ENCODE measurements at places on chromosomes 6 and 20.

GRCh38 chr6:41090841-41091761 lies 18.3 kb downstream of the NFYA start:
- DNase-seq = no peak

DNA sequence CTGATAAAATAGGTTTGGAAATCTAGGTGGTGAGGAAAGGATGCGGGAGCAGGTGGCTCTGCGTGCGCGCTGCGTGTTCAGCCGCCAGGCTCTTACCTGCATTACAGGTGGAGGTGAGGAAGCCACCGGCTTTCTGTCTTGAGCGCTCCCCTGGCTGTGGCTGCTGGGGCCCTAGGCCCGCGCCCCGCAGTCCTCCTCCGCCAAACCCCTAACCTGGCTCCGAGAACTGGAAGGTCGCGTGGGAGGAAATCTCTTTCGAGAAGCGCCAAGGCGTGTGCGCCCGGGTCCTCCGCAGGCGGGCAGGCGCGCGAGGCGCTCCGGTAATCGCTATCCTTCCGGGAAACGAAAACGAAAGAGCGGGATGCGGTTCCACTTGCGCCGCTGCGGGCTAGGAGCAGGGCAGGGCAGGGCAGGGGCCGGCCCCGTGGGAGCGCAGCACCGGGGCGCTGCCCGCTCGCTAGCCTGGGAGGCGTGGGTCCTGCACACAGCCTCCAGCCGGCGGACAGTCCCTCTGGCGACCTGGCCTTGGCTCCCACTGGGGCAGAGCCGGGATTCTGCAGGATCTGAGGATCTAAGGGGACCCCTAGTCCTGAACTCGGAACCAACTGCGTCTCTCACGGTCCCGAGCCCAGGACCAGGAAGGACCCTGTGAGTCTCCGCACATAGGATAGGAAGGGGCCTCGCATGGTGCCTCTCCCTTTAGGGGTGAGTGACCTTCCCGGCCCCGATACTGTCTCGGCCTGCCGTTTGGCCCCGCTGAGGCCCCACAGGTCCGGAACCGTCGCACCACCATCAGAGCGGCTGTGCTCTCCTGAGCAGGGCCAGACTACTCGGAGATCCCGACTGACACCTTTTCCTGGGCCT lies at the start of gene ETV7:
Gene ETV7 (minus strand): TSS at position 230 of the 864 bp plus-strand sequence. CDS start 128 bp downstream, at position 102.
- no peak for DNase-seq

GRCh38 chr20:58044286-58044685 lies 184.2 kb downstream of the ANKRD60 start:
- DNase-seq = no peak

DNA sequence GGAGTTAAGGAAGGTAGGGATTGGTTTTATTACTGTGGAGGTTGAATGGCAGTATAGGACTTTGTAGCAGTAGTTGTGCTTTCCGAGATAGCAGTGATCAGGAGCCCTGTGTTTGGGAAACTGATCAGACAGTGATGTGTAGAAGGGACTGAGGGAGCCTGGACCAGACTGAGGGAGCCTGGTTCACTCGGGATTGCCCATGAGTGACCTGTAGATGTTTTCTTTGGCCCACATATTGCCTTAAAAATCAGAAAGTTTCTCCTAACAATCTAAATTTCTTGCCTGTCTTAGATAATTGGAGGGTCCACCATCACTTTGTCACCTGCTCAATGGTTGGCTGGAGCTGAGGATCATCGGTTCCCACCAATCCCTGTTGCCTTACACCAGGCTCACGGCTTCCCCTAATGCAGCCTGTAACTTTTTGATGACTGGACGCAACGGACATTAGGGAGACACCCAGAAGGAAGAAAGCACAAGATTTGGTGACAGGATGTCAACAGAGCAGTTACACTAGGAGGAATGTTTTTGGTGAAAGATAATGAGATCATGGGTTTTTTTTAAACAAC lies 1.1 kb downstream of the CDS2 start:
- no peak for DNase-seq

DNA sequence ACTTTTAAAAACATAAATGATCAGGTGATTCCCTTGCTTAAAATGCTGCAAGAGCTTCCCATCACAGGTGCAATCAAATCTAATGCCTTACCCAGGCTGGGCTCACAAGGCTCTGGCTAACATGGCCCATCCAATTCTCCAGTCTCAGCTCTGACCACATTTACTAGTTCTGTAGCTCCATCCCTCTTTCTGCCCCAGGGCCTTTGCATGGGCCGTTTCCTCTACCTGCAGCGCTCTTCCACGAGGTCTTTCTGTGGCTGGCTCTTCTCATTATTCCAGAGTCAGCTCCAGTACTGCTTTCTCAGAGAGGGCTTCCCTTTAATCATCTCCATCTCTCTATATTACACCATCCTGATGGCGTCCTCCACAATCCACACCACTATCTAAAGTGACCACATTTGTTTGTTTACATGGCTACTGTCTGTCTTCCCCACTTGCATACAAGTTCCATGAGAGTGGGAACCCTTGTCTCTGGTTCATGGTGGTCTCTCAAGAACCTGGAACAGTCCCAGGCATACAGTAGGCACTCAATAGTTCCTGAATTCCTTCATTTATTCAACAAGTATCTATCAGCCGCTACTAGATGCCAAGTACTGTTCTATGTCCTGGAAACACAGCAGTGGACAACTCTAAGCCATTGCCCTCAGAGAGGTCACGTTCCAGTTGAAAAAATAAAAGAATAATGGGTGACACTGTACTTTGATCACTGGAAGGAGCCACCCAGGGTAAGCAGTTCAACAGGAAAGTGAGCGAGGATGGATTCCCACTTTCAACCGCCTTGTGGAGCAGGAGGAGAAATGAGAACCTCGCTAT lies 12.6 kb downstream of the CYP24A1 start:
- DNase-seq = no peak
